GM12892 (cell line): ENCODE measurements at places on chromosomes 5 and 9.

- DNase-seq, result no peak
Observed at GRCh38 chr5:107513337-107514085, 157.2 kb downstream of the EFNA5 start.

- DNase-seq, result no peak
Observed at GRCh38 chr5:69032009-69032408, 61.8 kb upstream of the SLC30A5 start.

- DNase-seq, result no peak
Observed at GRCh38 chr5:179270581-179271427, 74.5 kb downstream of the ADAMTS2 start.

GRCh38 chr5:113680534-113680933 lies 167.0 kb downstream of the YTHDC2 start:
- no peak for DNase-seq

GRCh38 chr9:74742792-74743730 lies 144.7 kb downstream of the TRPM6 start:
- DNase-seq, result no peak

DNA sequence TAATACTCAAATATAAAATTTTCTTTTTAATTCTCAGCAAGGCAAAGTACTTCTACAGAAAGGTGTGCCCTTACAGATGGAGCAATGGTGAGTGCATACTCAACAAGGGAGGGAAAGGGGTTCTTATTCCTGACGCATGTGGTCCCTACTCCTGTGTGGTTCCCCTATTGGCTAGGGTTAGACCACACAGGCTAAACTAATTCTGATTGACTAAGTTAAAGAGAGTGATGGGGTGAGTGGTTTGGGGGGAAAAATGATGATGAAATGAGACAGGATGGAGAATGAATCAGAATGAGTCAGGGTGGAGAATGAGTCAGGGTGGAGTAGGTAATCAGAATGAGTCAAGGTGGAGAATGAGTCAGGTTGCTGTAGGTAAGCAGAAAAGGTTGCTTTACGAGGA lies 22.9 kb upstream of the HMGCS1 start:
- no peak for DNase-seq
